ENCODE measurements at places on chromosomes 12 and 14. TPM values are rescaled to one million over a fixed set of nuclear protein-coding genes. Genes with fewer than 3 reads are reported as not detected.

DNA sequence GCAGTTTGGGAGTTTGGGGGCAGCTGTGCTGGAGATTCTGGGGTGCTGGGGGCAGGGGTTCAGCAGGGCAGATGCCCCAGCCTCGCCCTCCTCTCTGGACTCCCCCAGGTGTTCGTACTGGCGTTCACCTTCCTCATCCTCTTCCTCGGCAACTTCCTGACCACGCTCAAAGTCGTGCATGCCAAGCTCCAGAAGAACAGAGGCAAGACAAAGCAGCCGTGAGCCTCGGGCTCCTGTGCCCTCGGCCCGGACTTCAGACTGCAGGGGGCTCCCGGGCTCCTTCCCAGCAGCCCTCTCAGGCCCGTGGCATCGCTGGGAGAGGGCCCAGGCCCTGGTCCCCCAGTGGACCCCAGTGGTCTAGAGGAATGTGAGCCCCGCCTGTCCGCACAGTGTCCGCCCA lies 18.0 kb downstream of the RHOF start:
- H3K27ac ChIP-seq: no peak overlapping the region
- no peaks in the 10 kb centered on the region for H3K27me3 ChIP-seq

DNA sequence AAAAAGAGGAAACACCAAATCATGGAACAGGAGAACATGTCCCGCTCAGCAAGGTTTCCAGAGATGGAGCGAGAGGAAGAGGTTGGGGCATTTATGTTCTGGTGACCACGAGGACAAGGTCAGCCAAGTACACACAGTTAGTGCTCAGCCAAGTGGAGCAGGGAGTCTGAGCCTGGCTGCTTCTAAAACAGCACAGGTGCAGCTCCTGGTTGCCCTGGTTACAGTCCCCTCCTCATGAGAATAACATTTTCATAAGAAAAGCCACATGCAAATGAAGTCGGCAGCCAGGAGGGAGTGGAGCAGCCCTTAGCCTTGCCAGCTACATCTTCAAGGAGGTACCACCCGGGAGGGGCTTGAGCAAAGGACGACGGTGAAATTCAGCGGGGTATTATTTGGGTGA lies 81.8 kb downstream of the NOS1 start:
- H3K36me3 ChIP-seq: no peaks in the 10 kb centered on the region
- H3K4me1 ChIP-seq: no peaks in the 10 kb centered on the region
- H3K27ac ChIP-seq: no peak overlapping the region
- no peak overlapping the region for H3K4me3 ChIP-seq

- DNase-seq: no peak
- peaks cover 40% of the 10 kb centered on the region for H3K4me1 ChIP-seq
- H3K27ac ChIP-seq: peak overlapping the region; percentile 70
These were observed 516 bp upstream of the LGALS3 start for GRCh38 chr14:55128386-55129085.

- H3K4me1 ChIP-seq: peaks cover 21% of the 10 kb centered on the region
- H3K27ac ChIP-seq: no peak overlapping the region
- no peak overlapping the region for H3K4me3 ChIP-seq
- no peak for DNase-seq
- H3K27me3 ChIP-seq: no peaks in the 10 kb centered on the region
These were observed 84.2 kb upstream of the TMEM263 start for GRCh38 chr12:106871477-106871876.

GRCh38 chr12:27463511-27464219 lies 17.1 kb downstream of the SMCO2 start:
- no peaks in the 10 kb centered on the region for H3K36me3 ChIP-seq
- H3K27me3 ChIP-seq: no peaks in the 10 kb centered on the region
- DNase-seq: no peak

DNA sequence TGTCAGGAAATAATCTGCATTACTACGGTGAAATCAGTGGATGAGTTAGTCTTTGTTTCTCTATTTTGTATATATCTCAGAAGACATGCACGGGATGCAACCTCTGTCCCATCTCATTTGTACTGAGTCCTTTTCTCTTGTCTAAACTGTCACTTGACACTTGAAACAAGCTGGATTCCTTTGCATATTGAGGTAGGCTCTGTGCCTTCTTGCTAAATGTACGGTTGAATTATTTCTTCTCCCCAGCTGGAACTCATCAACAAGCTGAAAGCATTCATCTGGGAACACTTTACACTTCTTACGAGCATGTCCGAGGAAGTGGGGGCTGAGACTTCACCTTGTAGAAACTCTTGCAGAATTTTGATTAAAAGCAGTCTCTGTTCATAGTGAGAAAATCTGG lies 119.5 kb downstream of the VEZT start:
- H3K27ac ChIP-seq: no peak overlapping the region
- no peaks in the 10 kb centered on the region for H3K36me3 ChIP-seq
- no peak overlapping the region for H3K4me3 ChIP-seq
- no peak for DNase-seq
- H3K27me3 ChIP-seq: no peaks in the 10 kb centered on the region

- H3K4me1 ChIP-seq: peaks cover 8% of the 10 kb centered on the region
- no peak overlapping the region for H3K27ac ChIP-seq
- no peaks in the 10 kb centered on the region for H3K27me3 ChIP-seq
- DNase-seq: no peak
- H3K36me3 ChIP-seq: no peaks in the 10 kb centered on the region
These were observed 7.1 kb downstream of the OSBPL8 start for GRCh38 chr12:76552343-76552938.

GRCh38 chr12:96104566-96104965 lies 69.2 kb upstream of the LTA4H start:
- H3K36me3 ChIP-seq: no peaks in the 10 kb centered on the region
- no peak for DNase-seq
- no peaks in the 10 kb centered on the region for H3K4me1 ChIP-seq
- no peak overlapping the region for H3K27ac ChIP-seq

- no peak for DNase-seq
- H3K27me3 ChIP-seq: no peaks in the 10 kb centered on the region
- no peaks in the 10 kb centered on the region for H3K36me3 ChIP-seq
- no peaks in the 10 kb centered on the region for H3K4me1 ChIP-seq
These were observed 105.2 kb downstream of the SLC41A2 start for GRCh38 chr12:104852896-104853295.

DNA sequence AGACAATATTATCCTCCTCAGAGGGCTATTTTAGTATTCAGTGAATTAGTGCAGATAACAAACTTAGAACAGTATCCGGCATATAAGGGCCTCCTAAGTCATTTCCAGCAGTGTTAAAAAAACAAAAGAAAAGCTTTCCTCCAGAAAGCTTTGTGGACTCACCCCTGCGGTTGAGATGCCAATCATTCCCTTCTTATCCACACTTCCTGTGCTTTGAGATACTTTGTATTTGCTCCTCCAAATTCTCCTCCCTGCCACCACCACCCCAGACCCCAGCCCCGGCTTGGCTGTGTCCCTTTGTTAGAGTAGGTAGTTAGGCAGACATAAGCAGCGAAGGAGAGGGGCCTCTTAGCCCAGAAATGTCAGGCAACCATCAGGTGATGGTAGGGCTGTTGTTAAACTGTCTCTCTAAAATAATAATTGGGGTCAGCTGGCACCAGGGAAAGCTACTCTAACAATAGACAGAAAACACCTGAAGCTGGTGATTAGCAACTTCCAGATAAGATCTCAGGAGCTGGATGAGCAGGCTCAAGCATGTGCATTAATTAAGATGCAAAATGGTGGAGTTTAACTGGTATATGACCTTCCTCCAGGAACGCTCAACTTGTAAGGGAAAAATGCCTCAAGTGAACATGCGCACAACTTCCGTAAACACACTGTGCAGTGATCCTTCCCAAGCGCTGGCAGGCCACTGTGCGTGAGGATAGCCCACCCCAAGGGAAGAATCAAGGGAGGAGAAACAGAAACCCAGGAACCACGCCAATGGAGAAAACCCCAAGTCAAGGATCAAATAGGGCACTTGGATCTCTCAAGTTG lies 152.1 kb upstream of the EEA1 start:
- H3K4me1 ChIP-seq: no peaks in the 10 kb centered on the region
- no peak overlapping the region for H3K27ac ChIP-seq
- no peaks in the 10 kb centered on the region for H3K36me3 ChIP-seq

DNA sequence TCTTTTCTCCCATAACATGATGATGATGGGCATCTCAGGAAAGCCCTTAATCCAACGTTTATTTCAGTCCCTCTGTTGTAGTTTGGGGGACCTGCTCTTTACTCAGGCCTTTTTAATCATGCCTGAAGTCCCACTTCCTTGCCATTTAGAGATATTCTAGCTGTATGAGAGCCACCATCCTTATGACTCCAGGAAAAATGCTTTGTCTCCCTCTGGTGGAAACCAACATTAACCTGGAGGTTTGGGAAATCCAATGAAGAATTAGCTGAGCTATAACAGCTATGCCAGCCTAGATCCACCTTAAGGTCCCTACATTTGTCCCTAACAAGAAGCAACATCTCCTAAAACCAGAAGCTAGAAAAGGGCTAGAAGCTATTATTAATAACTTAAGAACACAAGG lies 1399.1 kb downstream of the LRFN5 start:
- DNase-seq: no peak
- H3K4me3 ChIP-seq: no peak overlapping the region
- no peak overlapping the region for H3K27ac ChIP-seq
- no peaks in the 10 kb centered on the region for H3K4me1 ChIP-seq
- H3K36me3 ChIP-seq: no peaks in the 10 kb centered on the region

GRCh38 chr12:12010277-12011039 lies 60.3 kb upstream of the BCL2L14 start:
- H3K27me3 ChIP-seq: no peaks in the 10 kb centered on the region
- no peaks in the 10 kb centered on the region for H3K4me1 ChIP-seq
- H3K4me3 ChIP-seq: no peak overlapping the region
- DNase-seq: peak; percentile 69

- H3K36me3 ChIP-seq: no peaks in the 10 kb centered on the region
- peaks cover 23% of the 10 kb centered on the region for H3K4me1 ChIP-seq
- no peak overlapping the region for H3K4me3 ChIP-seq
These were observed 259.1 kb downstream of the PCNX1 start for GRCh38 chr14:71166180-71166837.

The RBM23 gene
- 86.2 TPM for total RNA-seq

The GLT8D2 gene
- total RNA-seq: 15.1 TPM

The OTOGL gene
- total RNA-seq: 0.52 TPM

The UNG gene
- 55.9 TPM for total RNA-seq

The TCL1B gene
- total RNA-seq: not detected
